SK-N-SH treated with all-trans-retinoic acid at 6 μM for 48 hours (cell line): ENCODE measurements at places on chromosomes 6 and 20.

- ATAC-seq: peak; percentile 47; the same call in 1 of the 3 replicates
Measured at GRCh38 chr20:45469336-45470261, at the start of gene WFDC2. Gene WFDC2, plus strand, starts transcription at chr20:45469753. Its CDS starts 29 bp downstream, at chr20:45469782.

GRCh38 chr6:137705160-137706082 lies 161.6 kb upstream of the TNFAIP3 start:
- ATAC-seq: peak; percentile 83

DNA sequence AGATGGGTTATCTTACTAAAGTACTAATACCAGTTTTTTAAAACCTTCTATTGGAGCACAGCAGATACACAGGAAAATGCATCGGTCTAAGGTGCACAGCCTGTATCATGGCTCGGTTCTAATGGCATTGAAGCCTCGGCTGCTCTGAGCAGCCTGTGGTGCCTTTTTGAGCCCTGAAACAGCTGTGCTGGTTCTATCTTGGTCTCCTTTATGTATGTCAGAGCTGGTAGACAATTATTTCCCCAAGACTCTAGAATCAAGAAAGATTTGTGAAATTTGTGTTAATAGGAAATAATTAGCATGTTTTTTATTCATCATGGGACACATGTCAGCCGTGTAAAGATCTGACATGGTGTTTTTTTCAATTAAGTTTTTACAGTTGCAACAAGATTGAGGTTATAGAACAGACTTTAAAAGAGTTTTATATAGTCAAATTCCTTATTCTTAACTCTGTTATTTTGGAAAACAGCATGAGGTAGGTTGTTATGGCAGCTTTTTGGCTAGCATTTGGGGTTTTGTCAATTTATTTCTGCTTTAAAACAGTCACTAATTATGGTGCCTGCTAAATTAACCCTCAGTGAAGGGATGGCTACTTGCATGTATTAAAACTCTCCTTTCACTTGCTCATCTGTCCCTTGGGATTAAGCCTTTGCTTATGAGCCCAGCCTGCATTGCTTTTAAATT lies 40.3 kb upstream of the C20orf144 start:
- ATAC-seq: no peak

- ATAC-seq: no peak
Measured at GRCh38 chr6:13495112-13495776, 7.8 kb upstream of the GFOD1 start.

GRCh38 chr20:39916236-39916765 lies 772.7 kb downstream of the MAFB start:
- ATAC-seq: no peak

DNA sequence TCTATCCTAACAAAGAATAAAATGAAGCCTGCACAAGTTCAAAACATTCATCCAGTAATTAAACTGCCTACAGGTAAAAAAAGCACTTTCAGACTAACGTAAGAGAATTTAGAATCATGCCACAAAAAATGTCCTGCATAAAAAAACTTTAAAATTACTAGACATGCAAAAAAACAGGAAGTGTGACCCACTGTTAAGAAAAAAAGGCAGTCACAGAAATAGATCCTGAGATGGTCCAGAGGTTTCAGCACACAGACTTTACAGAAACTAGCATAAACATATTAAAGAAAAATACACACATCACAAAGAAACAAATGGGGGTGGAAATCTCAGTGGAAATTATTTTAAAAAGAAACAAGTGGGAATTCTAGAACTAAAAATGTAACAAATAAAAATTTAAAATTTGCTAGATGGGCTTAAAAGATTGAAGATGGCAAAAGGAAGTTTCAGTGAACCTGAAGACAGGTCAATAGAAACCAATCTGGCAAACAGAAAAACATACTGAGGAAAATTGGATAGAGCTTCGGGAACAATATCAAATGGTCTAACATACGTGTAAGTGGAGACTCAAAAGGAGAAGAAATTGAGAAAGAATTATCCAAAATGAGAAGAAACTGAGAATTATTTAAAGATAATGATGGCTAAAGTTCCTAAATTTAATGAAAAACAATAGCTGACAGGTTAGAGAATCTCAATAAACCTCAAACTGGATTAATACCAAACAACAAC lies 3.4 kb upstream of the ZNF133 start:
- no peak for ATAC-seq

- peak; percentile 75 for ATAC-seq
Measured at GRCh38 chr6:150865406-150866146, at the start of gene MTHFD1L. Gene MTHFD1L, plus strand, starts transcription at chr6:150865702. Its CDS starts 121 bp downstream, at chr6:150865823.

- peak; percentile 73 for ATAC-seq
Measured at GRCh38 chr6:148329596-148330381, 12.8 kb upstream of the SASH1 start.

DNA sequence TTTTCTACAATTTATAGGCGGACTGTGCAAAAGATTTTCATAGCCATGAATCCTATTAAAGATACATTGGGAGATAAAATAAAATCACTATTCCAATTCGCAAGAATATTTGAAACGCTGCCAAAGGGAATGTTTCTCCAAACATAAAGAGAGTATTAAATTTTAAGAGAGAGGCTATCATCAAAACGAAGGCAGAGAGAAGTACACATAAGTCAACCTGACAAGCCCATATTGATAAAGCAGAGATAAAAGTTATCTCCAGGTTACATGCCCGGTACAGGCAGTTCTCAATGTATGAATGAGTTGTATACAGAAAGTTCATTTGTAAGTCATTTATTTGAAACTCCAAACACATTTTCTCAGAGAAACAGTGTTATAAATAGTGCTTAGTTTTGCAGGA lies 193.1 kb downstream of the ATXN1 start:
- no peak for ATAC-seq

GRCh38 chr6:109978174-109979032 lies at the start of gene GPR6:
Gene GPR6, plus strand, starts transcription at chr6:109978311. Its CDS starts 802 bp downstream, at chr6:109979113.
- ATAC-seq: peak; percentile 95
